ENCODE measurements at places on chromosomes 6 and 20. TPM values are rescaled to one million over a fixed set of nuclear protein-coding genes. Genes with fewer than 3 reads are reported as not detected.

CTAGE9 gene
- polyA plus RNA-seq = 0.61 TPM

CNR1 gene
- 5.6 TPM for polyA plus RNA-seq

MYLK4 gene
- polyA plus RNA-seq = 0.27 TPM

LRFN2 gene
- polyA plus RNA-seq = 0.22 TPM

ZDHHC14 gene
- 27.7 TPM for polyA plus RNA-seq

DNA sequence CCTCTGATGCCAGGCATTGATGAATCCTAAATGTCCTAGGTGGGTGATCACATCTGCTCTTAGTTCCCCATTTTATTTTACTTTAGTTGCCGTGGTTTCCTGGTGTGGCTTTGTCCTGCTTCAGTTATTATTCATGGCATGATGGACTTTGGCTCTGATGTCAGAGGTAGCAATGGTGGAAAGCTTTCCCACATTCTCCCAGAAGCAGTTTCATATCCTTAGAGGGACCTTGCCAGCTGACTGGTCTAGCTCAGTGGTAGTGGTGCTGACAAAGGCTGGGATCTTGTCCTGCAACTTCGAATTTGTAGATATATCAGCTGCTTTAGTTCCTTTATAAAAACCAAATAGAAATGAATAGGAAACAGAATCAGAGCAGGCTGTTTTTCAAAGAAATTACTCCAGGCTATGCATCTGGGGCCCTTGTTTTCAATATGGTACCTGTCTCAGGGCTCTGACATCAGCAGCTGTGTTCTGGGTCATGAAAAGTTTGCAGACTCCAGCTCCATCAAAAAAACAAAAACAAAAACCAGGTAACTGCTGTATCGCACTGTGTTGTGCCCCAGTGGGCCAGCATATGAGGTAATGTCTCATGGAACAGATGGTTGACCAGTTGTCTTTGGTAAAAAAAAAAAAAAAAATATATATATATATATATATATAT is 133.7 kb downstream of the PLCB4 start:
- no peak overlapping the region for H3K27ac ChIP-seq
- no peak overlapping the region for H3K4me3 ChIP-seq
- H3K36me3 ChIP-seq = no peaks in the 10 kb centered on the region
- no peaks in the 10 kb centered on the region for H3K27me3 ChIP-seq
- DNase-seq = peak; percentile 83

- H3K27ac ChIP-seq = no peak overlapping the region
- DNase-seq = no peak
- no peaks in the 10 kb centered on the region for H3K4me1 ChIP-seq
Observed at GRCh38 chr6:67889682-67889995, 745.4 kb upstream of the ADGRB3 start.

- no peaks in the 10 kb centered on the region for H3K36me3 ChIP-seq
- no peaks in the 10 kb centered on the region for H3K27me3 ChIP-seq
- no peaks in the 10 kb centered on the region for H3K4me1 ChIP-seq
- no peak for DNase-seq
- no peak overlapping the region for H3K27ac ChIP-seq
Observed at GRCh38 chr6:53441761-53442160, 93.0 kb upstream of the ELOVL5 start.

DNA sequence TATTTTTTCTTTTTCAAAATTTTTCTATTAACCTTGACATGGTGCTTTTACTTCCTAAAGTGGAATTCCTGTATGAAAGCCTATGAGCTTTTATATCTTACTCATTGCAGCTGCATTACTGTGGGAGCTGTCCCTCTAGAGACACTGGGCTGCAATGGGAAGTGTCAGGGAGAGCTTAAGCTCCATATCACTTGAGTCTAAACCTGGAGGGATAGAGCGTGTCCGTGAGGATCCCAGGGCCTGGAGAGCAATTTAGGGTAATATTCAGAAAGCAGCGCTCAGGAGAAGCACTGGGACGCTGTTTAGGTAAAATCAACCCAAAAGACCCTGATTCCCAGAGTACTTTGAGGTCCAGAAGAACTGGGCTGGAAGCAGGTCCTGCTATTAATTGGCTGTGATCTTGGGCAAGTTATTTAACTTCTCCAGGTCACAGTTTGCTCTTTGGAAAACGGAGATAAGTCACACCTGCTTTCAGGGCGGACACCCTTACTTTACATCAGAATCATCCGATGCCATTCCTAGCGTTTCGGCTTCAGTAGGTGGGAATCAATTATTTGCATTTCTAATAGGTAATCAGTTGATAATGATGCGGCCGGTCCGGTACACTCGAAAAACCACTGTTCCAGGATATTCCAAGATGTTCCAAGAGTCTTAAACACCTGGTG is 628 bp upstream of the ERGIC3 start:
- no peaks in the 10 kb centered on the region for H3K36me3 ChIP-seq
- H3K4me1 ChIP-seq = peaks cover 11% of the 10 kb centered on the region
- no peaks in the 10 kb centered on the region for H3K27me3 ChIP-seq
- H3K4me3 ChIP-seq = no peak overlapping the region

DNA sequence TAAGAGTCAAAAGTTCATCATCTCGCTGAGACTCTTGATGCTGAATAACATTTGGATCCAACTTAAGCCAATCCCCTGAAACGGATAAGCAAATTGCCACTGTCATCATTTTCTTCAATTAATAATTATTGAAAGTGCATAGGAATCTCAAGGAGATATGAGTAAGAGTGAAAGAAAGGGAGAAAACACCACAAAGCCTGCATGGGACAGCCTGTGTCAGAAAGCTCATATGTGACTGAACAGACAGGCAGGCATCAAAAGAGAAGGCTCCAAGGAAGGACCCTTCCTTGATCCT is 13.3 kb downstream of the ATXN1 start:
- no peak for DNase-seq
- H3K4me1 ChIP-seq = peaks cover 47% of the 10 kb centered on the region
- H3K27ac ChIP-seq = peak overlapping the region; percentile 34
- H3K4me3 ChIP-seq = no peak overlapping the region
- H3K36me3 ChIP-seq = no peaks in the 10 kb centered on the region
